ENCODE measurements at places on chromosomes 4 and X. TPM values are rescaled to one million over a fixed set of nuclear protein-coding genes. Genes with fewer than 3 reads are reported as not detected.

GRCh38 chr4:46594661-46595060, 204.7 kb upstream of the GABRA2 start:
- DNase-seq: no peak

DNA sequence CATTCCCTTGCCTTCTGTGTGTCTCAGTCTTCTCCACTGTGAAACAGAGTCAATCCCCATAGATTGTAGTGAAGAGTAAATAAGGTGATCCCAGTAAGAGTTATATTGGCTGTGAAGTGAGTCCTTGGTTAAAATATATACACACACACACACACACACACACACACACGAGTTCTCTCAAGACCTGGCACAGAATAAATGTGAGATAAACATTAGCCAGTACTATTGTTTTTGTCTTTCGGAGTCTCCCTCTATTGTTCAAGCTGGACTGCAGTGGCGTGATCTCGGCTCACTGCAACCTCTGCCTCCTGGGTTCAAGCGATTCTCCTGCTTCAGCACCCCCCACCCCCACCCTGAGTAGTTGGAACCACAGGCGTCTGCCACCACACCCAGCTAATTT, 44.8 kb upstream of the FAM156A start:
- DNase-seq: no peak

The DIAPH2 gene
- 29.6 TPM for total RNA-seq

The SERPINA7 gene
- total RNA-seq: not detected

The PAK3 gene
- 2.0 TPM for total RNA-seq

The UGT2B17 gene
- 1,338 TPM for total RNA-seq

The FGFBP2 gene
- 4.0 TPM for total RNA-seq
